Bronchial epithelial cell (primary cell): ENCODE measurements at places on chromosomes 3 and 15. TPM values are rescaled to one million over a fixed set of nuclear protein-coding genes. Genes with fewer than 3 reads are reported as not detected.

DNA sequence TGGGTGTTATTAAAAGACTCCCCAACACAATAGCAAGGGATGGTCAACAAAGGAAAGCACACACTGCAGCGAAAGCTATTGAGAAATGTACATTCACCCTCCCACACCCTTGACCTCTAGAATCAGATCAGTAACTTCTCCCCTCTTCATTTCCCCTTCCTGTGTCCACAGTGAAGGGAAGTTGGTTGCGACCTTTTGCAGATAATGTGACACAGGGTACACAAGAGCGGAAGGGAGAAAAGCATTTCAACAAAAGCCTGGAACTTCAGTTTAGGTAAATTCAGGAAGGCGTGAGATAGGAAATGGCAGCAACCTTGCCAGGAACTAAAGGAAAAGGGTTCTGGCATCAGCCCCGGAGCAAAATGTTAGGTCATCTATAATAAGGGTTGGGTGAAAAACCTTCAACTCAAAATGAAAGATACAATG lies 899.8 kb downstream of the MCTP2 start:
- no peak for DNase-seq

- peak; percentile 95 for DNase-seq
These were observed 11.6 kb upstream of the DPH6 start for GRCh38 chr15:35557544-35557943.

- no peak for DNase-seq
These were observed 604 bp downstream of the ISL2 start for GRCh38 chr15:76337059-76337695.

GRCh38 chr3:50271314-50271936 lies 2.5 kb downstream of the SEMA3B start:
- no peak for DNase-seq

- peak; percentile 32 for DNase-seq
These were observed 42.1 kb downstream of the ABHD5 start for GRCh38 chr3:43732747-43733425.

- no peak for DNase-seq
These were observed 1.4 kb upstream of the RSRC1 start for GRCh38 chr3:158108445-158108985.

GRCh38 chr3:39028546-39028945 lies 23.2 kb downstream of the SCN11A start:
- DNase-seq: no peak

- peak; percentile 22 for DNase-seq
These were observed 701 bp downstream of the SGO1 start for GRCh38 chr3:20185331-20185678.

DNA sequence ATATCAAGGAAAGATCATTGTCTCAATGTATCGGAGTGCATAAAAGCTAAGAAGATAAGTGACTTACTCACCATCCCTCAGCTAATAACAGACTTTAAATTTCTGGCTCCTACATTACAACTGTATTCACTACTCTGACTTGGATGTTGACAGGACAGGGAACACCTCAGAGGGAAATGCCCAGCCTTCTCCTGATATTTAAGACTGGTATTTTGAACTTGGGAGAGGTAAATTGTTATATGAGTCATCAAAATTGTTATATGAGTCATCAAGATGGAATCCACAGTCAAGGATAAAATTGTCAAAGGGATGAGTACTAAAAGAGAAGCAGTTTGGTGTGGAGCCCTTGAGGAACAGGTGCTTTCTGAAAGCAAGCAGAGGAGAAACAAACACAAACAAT lies 961.4 kb downstream of the VGLL3 start:
- peak; percentile 32 for DNase-seq

DNA sequence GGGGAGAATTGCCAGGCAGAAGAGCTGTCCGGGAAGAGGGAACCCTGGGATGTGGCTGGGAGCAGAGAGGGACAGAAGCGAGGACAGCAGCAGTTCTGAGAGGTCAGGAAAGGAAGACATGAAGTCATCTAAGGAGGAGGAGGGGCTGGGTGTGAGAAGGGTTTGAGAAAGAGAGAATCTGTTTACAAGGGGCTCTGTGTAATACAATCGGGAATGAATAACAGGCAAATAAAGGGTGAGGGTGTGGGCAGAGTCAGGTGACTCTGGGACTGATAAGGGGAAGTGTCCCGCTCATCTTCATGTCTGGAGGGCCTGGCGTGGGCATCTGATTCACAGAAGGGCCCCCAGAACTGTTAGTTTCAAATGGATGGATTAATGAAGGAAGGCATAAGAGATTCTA lies 191.3 kb downstream of the XXYLT1 start:
- DNase-seq: no peak

- no peak for DNase-seq
These were observed 38.4 kb downstream of the OXSR1 start for GRCh38 chr3:38203690-38204089.

DNA sequence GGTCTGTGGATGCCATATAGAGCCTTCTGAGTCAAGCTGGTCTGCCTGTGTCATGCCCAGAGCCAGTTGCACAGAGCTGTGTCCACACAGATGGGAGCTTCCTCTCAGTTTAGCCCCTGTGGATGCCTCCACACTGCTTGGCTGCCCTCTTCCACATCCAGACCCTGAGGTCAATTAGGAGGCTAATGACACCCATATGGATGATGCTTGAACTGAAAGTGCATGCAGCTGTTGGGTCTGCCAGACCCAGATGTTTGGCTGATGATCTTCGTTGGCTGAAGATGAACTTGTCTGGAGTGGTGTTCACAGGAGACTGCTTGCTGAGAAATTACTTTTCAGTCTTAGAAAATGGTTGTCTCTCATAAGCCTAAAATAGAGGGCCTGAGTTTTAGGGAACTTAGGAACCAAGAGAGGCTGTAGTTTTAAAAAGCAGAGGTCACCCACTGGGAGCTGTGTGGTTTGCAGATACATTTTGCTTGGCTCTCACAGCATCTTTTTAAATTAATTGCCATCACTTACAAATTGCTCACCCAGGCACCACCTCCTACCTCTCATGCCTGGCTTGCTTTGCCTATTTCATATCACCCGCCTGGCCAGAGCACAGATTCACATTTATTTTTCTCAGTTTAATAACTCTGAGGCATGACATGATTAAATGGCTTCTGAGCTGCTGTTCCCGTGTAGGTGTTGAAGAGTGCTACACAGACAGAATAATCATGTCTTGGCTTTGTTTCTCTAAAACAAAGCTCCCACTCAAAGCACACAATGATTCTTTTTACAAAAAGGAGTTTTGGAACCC lies 176.1 kb downstream of the MINAR1 start:
- no peak for DNase-seq

DNA sequence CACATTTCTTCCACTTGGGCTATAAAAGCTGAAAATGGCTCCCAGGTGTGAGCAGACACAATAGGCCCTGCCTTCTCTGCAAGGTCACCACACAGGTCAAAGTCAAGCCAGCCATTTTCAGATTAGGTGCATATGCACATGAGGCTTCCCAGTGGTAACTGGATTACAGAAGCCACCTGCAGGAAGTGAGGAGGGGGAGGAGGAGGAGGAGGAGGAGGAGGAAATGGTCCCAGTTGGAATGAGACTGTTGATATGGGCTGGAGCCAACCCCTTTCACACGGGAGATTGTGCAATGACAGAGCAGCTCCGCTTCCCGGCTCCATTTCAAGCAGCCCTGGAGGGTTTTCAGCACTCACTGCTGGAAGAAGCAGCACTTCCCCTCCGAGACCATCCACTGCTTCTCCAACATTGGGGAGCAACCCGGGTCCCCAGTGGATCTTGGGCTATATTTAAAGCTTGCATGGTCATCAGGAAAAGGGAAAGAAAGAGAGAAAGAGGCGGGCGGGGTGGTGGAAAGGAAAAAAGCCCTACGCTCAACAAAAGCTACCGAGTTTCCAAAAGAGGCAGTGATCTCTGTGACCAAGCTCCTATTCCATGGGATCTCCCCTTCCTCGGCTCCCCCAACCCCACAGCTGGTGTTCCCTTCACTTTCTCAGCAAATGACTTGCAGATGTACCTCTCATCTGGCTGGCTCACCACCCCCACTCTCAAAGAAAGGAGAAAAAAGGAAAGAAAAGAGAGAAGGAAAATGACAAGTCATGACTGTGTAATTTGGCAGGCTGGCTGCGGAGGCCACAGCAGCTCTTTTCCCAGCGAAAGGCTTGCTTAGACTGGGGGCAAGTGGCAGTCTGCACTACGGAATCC lies 58.3 kb downstream of the LRIG1 start:
- peak; percentile 77 for DNase-seq

DNA sequence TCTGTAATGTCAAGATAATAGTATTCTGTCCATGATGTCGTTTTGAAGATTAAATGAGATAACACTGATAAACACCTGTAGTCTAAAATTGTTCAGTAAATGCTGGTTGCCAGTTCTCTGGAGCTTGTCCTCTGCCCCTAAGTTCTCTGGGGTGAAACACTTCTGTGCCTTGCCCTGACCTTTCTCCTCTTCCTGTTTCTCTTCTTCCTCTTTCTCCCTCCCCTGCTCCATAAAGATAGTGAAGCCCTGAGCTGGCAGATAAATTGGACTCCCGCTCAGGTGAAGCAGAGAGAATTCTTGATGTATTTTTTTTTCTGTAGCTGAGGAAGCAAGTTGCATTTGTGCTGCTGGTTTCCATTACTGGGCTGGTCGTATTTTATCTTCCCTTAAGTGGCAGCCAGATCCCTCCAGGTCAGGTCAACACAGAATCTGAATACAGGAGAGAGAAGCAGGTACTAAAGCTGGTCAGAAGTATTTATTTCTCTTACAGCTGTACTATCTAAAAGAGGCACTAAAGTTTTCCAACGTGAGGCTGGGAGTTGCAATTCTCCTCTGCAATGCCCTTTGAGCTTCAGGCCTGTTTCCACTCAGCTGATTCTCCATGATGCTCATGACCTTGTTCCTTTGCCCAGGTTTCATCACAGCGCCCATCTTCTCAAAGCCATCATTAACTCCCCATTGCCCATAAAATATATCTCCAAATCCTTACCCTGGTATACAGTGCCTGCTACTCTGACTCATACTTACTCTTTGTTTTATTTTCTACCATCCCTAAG lies 319.3 kb upstream of the CFAP20DC start:
- DNase-seq: no peak

GRCh38 chr3:50297384-50297775 lies 1.8 kb downstream of the HYAL3 start:
- no peak for DNase-seq

DNA sequence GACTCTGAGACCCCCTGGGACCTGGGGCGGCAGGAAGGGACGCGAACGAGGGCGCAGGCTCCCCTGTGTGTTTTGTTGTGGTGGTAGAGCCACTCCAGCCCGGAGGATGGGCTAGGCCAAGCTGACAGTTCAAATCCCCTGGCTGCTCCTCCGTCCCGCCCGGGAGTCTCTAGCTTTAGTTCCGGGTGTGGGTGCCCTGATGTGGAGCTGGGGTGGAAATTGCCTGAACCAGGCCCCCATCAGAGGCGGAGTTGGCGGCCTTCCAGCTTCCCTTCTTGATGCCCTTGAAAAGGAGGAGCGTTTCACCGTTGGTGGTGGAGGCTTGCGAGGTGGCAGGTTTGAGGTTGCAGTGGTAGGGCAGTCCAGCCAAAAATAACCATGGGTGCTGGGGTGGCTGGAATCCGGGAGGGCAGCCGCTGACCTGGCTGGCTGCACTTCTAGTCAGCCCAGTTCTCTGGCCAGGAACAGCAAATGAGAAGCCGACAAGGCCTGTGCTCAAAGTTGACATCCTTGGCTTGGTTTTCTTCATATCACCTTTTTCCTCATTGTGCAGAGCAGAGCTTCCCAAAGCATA lies 817 bp downstream of the CLK3 start:
- DNase-seq: peak; percentile 41

DNA sequence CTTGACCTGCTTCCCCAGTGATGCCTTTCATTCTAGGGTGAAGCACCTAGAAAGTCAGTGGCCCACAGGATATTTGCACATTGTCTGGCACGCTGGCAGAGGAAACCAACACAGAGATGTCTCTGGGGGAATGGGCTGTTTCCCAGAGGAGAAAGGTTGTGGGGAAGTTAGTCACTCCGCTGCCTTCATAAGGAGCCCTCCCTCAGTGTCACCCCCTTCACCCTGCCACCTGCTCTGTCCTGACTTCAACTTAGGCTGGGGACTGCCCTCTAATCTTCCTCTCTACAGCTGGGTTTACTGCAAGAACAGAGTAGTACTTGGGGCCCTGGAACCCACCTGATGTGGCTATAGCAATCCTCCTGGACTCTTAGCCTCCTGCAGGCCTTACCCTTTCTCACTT lies 5.7 kb downstream of the KLHDC8B start:
- DNase-seq: no peak

DNA sequence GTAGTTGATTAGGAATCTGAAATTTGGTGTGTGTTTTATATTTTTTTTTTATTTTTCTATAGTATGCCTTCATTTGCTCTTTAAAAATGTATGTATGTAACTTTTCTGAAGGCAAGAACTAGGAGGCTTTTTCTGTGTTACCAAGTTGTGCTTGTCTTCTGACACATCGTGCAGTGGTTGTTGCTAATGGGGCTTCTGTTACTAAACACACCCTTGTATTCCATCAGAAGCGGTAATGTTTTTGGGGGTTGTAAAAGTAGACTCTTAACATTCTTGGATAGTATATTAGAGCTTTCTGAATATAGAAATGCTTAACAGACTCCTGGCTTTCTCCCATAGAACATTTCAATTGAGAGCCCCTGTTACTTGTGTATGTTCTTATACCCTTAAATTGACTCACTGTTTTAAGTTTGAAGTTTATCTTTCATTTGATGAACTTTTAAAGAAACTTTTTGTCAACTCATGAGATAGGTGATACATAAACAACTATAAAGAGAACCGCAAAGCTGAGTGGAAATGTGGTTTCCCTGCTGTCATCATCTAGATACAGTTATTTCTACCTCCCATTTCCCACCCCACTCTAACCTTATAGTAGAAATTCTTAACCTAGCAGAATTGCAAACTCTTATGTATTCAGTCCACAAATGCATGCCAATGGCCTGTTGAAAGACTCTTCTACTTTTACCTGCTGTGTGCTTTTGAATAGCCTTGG lies 2.5 kb downstream of the TIPARP start:
- DNase-seq: no peak

DNA sequence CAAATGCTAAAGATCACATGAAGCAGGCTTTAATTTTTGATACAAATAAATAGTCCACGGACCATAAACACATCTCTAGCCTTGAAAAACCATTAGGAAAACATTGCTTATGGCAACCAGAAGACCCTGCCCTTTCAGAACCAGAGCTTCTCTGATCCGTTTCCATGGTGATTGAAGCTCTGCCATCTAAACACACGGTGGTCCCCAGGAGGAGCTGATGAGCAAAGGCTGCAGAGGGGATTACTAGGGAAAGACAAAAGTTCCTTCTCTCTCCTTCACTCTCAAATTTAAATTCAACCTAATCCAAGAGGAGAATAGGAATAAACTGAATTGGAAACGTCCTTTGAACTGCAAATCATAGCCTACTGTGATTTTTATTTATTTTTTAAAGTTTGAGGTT lies 122.0 kb upstream of the ATP10A start:
- DNase-seq: no peak

Gene REC114
- total RNA-seq: not detected in 2 replicates

Gene DIS3L
- total RNA-seq: 11.8 and 19.2 TPM in 2 replicates

Gene CADPS
- total RNA-seq: 1.3 TPM in 1 of 2 replicates, not detected in the other

Gene NR1I2
- not detected in 2 replicates for total RNA-seq

Gene TRPM1
- under 0.01 and 0.13 TPM in 2 replicates for total RNA-seq

Gene GPR171
- total RNA-seq: not detected in 2 replicates

Gene NAA50
- 133 and 292 TPM in 2 replicates for total RNA-seq

Gene MRPL46
- total RNA-seq: 14.5 and 18.6 TPM in 2 replicates

Gene P2RY13
- not detected in 2 replicates for total RNA-seq
